Sigmoid colon (tissue), 7 donors: ENCODE measurements at places on chromosomes 2 and 18. TPM values are rescaled to one million over a fixed set of nuclear protein-coding genes. Genes with fewer than 3 reads are reported as not detected.

- no peak for DNase-seq
Measured at GRCh38 chr2:39181297-39181696, 60.4 kb upstream of the SOS1 start.

CMPK2 gene
- 26.1 TPM for polyA plus RNA-seq

CLEC4F gene
- polyA plus RNA-seq = 0.15 TPM

ABCB11 gene
- polyA plus RNA-seq = 0.93 TPM
